ENCODE measurements at places on chromosomes 4 and X.

DNA sequence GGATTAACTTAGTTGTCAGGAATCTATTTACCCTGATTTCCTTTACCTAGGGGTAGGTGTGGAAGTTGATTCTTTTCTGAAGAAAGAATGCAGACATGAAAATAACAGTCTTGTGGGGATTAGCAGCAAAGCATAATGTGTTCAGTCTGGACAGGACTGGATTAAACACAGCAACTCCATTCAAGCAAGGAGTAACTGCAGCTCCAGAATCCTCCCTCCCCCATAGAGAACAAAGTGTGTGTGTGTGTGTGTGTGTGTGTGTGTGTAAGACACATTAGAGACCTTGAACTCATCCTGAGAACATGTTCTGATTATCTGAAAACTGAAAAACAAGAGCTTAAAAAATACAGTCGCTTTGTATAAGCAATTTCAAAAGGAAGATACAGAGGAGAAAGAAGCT, 9.3 kb downstream of the C4orf54 start:
- DNase-seq: no peak

- no peak for DNase-seq
Observed at GRCh38 chr4:3612281-3612680, 80.1 kb upstream of the LRPAP1 start.

- no peak for DNase-seq
Observed at GRCh38 chr4:41934514-41934900, 722 bp upstream of the TMEM33 start.

DNA sequence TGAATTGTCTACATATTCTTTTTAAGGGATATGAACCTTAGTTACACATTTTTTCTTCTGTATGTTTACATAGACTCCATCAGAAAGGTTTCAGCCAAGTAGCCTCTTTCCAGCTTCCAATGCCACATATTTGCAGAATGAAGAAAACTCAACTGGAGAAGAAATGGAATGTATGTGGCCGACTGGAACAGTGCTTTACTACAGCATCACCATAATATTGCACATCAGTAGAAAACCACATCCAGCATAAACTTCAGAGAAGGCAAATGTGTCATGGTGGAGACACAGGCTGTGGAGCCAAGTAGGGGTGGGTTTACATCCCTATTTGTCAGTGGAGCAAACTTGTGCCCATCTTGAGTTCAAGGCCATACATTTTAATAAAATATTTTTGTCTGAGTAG, 204.8 kb upstream of the LDB2 start:
- no peak for DNase-seq

DNA sequence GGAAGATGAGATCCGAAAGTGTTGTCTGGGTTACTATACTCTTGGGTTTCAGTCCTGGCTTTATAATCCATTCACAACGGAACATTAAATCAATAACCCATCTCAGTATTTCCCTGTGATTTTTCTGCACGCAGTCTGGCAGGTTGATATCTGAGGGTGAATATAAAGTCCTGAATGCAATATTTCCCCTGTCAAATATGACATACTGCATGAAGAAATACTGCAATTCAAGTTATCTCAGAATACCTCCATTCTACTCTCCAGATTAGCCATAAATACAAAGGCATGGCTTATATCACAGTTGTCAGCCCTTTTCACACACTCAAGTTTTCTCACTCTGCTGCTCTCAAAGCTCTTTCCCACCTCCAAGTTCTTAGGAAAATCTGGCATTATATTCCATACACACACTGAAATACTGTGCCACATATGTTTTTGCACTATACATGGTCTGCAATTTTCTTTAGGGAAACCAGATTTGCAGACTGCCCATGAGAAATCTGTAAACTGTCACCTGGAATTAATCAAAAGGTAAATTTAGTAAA, 64.7 kb downstream of the WDFY3 start:
- DNase-seq: no peak

- DNase-seq: no peak
Observed at GRCh38 chr4:84887824-84888223, 78.7 kb downstream of the WDFY3 start.

- DNase-seq: no peak
Observed at GRCh38 chr4:8617486-8618040, 25.0 kb downstream of the CPZ start.

- DNase-seq: no peak
Observed at GRCh38 chrX:134749706-134750445, 91.6 kb upstream of the PLAC1 start.

- no peak for DNase-seq
Observed at GRCh38 chr4:8255698-8256441, 13.7 kb upstream of the HTRA3 start.

GRCh38 chrX:4905576-4905975, 1192.1 kb upstream of the PRKX start:
- no peak for DNase-seq

DNA sequence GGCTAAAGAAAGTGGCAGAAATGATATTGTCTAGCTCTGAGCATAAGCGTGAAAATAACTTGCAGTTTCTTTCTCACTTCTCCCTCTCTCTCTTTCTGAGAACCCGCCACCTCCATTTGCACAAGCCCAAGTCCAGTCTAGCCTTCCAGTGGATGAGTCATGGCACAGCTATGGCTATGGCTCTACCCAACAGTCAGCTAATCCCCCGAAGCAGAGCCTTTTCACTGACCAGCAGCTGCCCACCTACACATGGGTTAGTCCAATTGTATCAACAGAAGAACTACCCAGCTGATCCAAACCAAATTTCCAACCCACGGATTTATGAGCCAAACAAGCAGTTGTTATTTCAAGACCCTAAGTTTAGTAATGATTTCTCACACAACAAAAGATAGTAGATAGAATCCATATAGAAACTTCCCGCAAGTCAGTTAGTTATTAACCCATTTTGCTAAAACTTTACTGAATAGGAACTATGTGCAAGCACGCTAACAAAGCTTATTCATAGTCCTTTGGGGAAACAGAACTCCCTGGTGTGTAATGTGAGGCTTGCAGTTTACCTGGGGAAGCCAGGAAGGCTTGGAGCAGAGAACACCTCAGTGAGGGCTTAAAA, 282.3 kb downstream of the INPP4B start:
- no peak for DNase-seq

- DNase-seq: no peak
Observed at GRCh38 chrX:11460347-11460746, 167.1 kb downstream of the AMELX start.

DNA sequence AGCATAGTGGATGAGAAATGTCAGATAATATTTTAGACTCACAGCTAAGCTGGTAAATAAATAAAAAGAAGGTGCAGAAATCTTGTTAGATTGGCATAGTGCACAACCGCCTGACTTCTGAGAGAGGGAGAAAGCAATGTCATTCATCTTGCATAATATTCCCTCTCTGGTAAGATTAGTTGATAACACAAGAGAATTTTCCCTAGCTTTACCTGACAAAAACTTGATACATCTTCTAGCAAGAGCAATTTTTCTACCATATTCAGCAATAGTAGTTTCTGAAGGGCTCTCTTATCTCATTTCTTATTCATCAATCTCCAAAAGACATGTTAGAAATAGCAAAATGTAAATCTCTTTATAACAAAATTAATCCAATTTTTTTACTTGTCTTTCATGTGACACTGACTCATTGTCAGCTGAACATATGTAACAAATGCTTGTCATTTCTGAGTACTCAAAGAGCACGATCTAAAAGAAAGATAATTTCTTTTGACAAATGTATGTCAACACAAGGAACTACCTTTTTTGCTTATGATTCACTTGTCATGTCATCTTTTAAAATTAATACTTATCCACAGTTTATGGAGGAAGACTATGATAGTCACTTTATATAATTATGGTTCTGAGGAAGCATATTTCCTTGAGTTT, 240.0 kb downstream of the ARAP2 start:
- DNase-seq: no peak

GRCh38 chr4:157293673-157294072, 73.1 kb downstream of the GRIA2 start:
- no peak for DNase-seq

- DNase-seq: no peak
Observed at GRCh38 chr4:107800706-107801105, 24.0 kb upstream of the SGMS2 start.

- no peak for DNase-seq
Observed at GRCh38 chrX:10749113-10749512, 128.7 kb upstream of the MID1 start.

DNA sequence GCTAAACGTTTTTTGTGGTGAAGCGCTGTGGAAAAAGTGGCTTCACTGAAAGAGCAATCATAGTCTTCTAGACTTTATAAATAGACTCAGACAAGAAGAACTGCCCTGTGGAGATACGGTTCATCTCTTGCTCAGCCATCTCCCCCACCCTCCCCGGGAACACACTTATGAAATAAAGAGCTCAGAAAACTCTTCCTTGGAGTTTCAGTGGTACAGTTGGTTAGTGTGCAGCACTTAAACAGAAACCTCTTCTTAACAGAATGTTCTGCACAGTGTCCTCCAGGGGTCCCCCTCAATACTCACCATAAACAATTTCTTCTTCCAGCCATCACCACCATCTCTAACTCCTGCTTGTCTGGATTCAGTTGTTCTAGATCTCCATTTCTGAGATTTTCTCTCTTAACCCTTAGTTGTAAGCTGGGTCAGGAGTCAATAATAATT, 313.0 kb downstream of the ARHGAP10 start:
- DNase-seq: no peak

DNA sequence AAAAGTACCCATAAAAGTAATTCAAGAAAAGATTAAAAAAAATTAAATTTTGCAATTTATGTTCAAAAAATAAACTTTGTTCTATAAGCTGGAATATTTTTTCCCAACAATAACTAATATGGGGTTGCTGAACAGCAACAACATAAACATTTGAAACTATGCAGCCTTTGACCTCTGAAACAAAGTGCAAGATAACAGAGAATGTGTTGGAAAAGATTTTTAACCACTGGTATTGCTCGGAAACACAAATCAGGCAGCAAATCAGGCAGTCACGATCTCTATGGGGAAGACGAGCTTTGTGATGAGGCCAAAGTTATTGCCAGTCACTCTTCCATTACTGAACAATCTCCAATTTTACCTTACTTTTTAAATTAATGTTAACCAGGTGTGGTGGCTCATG, 332.1 kb downstream of the PABPC4L start:
- no peak for DNase-seq

GRCh38 chr4:138399081-138399480, 156.9 kb upstream of the SLC7A11 start:
- DNase-seq: no peak

GRCh38 chr4:90187148-90187884, 60.1 kb downstream of the CCSER1 start:
- DNase-seq: no peak

DNA sequence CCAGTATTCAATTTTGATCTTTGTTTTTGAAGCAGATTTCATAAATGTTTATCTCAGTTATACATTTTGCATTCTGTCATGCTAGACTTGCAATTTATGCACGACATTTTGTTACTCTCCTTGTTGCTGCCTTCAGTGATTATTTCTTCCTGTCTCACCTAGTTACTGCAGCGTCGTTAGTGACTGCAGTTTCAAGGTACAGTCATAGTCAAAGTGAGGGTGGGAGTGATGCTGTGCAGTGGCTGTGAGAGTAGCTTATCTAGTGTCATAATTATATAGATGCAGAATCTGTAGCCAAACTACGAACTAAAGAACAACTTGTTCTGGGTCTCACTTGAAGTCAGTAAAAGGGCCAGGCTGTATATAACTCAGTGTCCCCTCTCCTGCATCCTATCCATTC, 69.8 kb downstream of the GPR101 start:
- no peak for DNase-seq

DNA sequence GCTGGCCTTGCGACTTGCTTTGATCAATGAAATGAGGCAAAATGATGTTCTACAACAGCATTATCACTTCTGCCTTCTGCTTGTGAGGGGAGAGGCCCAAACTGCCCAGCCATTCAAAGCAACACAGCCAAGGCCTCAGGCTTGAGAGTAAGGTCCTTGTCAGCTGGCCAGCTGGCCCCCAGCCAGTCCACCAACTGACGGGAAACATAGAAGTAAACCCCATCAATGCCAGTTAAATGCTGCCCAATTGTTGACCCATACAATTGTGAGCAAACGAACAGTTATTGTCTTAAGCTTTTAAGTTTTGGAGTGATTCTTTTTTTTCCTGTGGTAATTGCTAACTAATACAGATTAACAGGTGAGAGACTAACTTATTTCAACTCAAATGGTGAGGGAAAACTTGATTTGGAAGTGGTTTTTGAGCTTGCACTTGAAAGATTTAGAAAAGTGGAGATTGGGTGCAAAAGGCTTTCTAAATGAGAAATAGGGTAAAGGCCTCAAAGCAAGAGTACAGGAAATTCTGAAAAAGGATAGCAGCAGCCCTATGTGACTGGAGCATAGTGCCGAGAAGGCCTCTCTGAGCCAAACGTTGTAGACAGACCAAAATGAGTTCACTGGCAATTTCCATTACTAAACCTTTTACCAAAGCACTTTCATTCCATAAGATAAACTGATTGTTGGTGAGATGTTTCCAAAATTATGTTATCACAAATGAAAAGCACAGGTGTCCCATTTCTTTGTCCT, 66.9 kb downstream of the ARHGEF38 start:
- DNase-seq: no peak

GRCh38 chr4:67894659-67895058, 10.9 kb upstream of the TMPRSS11D start:
- DNase-seq: no peak

DNA sequence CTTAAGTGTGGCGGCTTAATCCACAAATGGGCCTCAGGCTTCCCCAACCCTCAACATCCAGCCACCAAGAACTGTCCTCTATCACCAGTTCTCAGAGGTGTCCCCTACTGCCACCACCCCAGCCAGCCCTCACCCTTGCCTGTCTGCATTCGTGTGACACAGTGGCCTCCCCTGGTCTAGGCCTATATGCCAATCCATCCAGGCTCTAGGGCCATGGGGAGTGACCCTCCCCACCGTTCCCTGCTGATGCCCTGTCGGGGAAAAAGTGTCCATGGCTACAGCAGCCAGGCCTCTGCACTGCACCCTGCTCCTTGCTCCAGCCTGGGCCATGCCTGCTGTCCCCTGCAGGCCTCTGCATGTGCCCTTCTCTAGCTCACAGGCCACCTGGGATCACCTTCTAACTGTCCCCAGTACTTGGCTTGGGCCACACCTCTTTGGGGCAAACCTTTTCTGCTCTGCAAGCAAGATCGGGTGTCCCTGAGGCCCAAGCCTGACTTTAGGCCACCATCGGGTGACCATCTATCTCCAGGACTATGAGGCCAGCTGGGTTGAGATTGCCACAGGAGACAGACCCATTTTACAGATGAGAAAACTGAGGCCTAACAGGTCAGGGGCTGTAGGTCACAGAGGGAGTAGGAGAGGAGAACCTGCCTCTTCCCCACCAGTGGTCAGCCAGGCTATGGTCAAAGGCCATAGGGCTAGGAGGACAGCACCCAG, 75.8 kb downstream of the JAKMIP1 start:
- no peak for DNase-seq

GRCh38 chr4:76987153-76987591, 37.6 kb downstream of the SEPTIN11 start:
- DNase-seq: no peak

Data from CD4-positive, alpha-beta T cell (primary cell).